ENCODE measurements at places on chromosomes 16 and 17.

DNA sequence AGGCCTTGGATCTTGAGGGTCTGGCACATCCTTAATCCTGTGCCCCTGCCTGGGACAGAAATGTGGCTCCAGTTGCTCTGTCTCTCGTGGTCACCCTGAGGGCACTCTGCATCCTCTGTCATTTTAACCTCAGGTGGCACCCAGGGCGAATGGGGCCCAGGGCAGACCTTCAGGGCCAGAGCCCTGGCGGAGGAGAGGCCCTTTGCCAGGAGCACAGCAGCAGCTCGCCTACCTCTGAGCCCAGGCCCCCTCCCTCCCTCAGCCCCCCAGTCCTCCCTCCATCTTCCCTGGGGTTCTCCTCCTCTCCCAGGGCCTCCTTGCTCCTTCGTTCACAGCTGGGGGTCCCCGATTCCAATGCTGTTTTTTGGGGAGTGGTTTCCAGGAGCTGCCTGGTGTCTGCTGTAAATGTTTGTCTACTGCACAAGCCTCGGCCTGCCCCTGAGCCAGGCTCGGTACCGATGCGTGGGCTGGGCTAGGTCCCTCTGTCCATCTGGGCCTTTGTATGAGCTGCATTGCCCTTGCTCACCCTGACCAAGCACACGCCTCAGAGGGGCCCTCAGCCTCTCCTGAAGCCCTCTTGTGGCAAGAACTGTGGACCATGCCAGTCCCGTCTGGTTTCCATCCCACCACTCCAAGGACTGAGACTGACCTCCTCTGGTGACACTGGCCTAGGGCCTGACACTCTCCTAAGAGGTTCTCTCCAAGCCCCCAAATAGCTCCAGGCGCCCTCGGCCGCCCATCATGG, 4.0 kb upstream of the ADGRG3 start:
- DNase-seq, result no peak

GRCh38 chr17:47135235-47135634, 53.9 kb downstream of the CDC27 start:
- no peak for DNase-seq

- DNase-seq, result no peak
Observed at GRCh38 chr17:17431605-17432004, 45.2 kb upstream of the MED9 start.

GRCh38 chr17:43469145-43469544, 14.6 kb upstream of the DHX8 start:
- no peak for DNase-seq

DNA sequence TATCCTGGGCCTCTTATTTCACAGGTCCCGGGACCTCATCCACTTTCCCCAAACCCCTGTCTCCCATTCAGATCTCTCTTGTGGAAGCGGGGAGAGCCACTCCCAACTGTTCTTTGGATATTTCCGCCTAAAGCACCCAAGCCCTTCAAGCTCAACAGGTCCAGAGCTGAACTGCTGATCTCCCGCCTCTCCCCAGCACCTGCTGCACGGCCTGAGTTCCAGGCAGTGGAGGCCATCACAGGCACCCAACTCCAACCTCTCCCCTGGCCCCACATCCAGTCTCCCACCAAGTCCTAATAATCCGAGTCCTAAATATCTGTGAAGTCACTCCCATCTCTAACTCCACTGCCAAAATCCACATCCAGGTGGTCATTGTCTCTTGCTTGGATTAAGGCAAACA, 6.5 kb downstream of the ITGA2B start:
- no peak for DNase-seq

DNA sequence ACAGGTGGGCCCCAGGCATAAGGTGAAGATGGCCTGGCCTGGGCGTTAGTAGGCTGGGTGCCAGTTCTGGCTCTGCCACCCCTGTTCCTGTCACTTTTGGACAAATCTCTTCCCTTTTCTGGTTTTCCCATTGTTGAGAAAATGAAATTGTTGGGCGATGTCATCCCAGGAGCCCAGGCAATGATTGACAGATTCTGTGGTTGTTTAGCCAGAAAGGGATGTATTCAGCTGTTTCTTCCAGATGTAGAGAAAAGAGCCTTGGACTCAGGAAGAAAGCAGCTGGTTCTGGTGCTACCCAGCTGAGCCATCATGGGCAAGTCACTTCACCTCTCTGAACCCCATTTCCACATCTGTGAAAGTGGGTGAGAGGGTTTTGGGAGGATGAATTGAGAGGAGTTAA, 60.1 kb upstream of the MRTFB start:
- no peak for DNase-seq

DNA sequence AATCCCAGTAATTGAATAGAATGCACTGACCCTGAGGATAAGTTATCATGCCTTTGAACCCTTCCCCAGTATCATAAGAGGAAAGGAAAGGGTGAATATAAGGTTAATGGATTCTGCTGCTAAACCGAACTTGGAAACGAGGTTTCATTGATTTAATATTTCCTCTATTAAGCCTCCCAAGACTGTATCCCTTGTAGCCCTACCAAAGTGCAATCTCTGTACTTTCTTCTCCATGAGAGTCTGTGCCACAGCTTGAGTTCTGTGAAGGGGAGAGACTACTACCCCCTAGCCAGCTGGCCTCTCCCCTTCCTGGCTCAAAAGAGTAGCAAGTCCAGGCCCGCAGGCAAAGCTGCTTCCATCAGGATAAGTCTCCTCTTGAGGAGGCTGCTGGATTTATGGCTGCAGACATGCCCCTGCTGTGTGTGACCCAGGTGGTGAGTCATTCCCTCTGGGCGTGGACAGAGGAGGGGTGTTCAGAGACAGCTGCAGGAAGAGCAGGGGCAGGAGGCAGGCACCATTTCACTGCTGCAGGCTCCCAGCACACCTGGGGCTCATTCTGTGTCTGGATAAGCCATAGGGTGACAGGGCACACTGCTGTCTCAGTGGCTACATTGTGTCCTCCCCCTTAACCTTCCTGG, 58.4 kb downstream of the TOM1L2 start:
- peak; percentile 24 for DNase-seq

DNA sequence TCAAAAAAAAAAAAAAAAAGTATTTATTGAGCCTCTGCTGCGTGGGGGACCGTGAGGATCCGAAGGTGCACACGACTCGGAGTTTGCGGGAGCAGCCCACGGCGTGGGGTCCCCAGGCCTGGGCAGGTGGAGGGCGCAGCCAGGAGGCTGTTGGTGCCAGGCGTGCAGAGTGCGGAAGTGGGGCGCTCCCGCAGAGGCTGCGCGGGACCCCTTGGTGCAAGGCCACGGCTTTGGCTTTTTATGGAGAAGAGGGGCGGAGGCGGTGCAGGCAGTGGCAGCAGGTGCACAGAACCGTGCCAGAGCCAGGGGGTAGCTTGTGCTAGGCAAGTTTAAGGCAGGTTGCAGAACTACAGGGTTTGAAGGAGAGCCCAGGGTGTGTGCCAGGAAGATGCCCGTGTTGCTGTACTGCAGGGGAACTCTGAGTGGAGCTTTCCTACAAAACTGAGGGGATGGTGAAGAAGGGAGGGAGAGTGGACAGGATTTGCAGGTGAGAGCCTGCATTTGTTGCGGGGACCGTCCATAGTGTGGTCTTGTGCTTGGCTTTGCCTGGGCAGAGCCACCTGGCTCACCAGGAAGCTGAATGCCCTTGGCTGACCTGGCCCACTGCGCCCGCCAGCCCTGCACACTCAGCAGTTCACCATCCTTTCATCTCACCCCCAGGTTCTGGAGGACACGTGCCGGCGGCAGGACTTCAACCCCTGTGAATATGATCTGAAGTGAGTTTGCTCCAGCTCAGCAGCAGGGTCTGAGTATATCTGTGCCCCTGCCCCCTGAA, 1.3 kb downstream of the ASPSCR1 start:
- DNase-seq, result no peak

GRCh38 chr16:3554351-3554928, 22.8 kb downstream of the NLRC3 start:
- DNase-seq, result no peak

- DNase-seq, result no peak
Observed at GRCh38 chr17:17783116-17783824, 53.5 kb downstream of the SREBF1 start.

GRCh38 chr16:46882304-46882939, 1.7 kb upstream of the GPT2 start:
- no peak for DNase-seq

- DNase-seq, result no peak
Observed at GRCh38 chr16:89661215-89661614, 3.6 kb downstream of the SPATA33 start.

DNA sequence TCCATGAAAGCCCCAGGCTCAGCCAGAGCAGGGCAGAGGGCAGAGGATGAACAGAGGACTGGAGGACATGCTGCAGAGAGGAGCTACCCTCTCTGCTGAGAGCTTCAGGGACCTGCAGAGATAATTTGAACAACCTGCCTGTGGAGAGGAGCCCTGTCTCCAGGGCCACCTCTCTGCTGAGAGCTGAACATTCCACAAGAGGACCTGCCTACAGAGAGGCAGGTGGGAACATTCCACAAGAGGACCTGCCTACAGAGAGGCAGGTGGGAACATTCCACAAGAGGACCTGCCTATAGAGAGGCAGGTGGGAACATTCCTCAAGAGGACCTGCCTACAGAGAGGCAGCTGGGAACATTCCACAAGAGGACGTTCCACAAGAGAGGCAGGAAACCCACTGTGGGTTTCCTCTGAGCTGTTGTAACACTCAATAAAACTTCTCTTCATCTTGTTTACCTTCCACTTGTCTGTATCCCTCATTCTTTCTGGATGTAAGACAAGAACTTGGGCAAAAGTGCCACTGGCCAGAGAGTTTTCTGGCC, 551.9 kb upstream of the CA10 start:
- no peak for DNase-seq

- no peak for DNase-seq
Observed at GRCh38 chr16:26724189-26724588, 342.5 kb upstream of the C16orf82 start.

DNA sequence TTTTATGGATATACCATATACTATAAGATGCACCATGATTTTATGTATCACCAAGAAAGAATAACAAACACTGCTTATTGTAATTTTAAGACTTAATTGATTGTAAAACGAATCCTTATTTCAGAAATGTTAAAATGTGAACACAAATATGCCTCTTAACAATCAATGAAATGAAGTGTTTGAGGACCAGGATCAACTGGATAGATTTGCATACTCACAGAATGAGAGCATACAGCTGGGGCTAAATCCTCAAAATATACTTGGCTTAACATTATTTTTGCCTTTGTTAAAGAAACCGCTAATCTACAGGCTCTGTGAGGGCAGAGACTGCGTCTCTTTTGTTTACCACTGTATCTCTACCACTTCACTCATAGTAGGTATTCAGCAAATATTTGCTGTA, 93.6 kb downstream of the SPACA3 start:
- no peak for DNase-seq

- no peak for DNase-seq
Observed at GRCh38 chr16:54325616-54326265, 39.2 kb upstream of the IRX3 start.

GRCh38 chr16:15832241-15832640, 24.6 kb downstream of the MYH11 start:
- DNase-seq, result no peak

- no peak for DNase-seq
Observed at GRCh38 chr17:34254651-34255380, at the start of gene CCL2. Gene CCL2 (plus strand): TSS chr17:34255285. CDS start chr17:34255350, 65 bp downstream.

DNA sequence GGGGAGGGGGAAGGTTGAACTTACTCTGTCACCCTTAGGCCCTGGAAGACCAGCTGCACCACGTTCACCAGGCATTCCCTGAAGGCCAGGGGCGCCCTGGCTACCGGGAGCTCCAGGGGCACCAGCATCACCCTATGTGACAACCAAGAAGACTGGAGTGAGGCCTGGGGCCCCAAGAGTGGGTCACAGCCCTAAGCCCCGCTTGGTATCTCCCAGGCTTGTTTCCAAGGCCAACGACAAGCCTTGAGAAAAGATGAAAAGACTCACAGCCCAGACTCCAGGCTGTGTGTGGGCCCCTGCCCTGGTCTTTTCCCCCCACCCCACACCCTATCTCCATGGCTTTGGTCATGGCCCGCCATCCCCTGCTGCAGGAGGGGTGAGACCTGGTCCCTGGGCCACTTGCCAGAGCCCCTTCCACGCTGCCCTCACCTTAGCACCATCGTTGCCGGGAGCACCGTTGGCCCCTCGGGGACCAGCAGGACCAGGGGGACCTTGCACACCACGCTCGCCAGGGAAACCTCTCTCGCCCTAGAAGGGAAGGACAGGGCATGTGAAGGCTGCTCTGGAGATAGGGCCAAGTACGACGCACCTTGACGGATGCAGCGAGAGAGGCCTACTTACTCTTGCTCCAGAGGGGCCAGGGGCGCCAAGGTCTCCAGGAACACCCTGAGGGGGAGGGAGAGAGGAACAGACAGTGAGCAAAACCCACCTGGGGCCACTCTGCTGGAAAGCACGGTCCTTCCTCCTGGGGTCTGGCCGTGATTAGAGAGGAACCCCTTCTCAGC, 9.9 kb downstream of the COL1A1 start:
- DNase-seq, result no peak

GRCh38 chr16:1723450-1724147, 17.6 kb downstream of the MAPK8IP3 start:
- DNase-seq, result no peak
